ENCODE measurements at places on chromosomes 16 and 17.

DNA sequence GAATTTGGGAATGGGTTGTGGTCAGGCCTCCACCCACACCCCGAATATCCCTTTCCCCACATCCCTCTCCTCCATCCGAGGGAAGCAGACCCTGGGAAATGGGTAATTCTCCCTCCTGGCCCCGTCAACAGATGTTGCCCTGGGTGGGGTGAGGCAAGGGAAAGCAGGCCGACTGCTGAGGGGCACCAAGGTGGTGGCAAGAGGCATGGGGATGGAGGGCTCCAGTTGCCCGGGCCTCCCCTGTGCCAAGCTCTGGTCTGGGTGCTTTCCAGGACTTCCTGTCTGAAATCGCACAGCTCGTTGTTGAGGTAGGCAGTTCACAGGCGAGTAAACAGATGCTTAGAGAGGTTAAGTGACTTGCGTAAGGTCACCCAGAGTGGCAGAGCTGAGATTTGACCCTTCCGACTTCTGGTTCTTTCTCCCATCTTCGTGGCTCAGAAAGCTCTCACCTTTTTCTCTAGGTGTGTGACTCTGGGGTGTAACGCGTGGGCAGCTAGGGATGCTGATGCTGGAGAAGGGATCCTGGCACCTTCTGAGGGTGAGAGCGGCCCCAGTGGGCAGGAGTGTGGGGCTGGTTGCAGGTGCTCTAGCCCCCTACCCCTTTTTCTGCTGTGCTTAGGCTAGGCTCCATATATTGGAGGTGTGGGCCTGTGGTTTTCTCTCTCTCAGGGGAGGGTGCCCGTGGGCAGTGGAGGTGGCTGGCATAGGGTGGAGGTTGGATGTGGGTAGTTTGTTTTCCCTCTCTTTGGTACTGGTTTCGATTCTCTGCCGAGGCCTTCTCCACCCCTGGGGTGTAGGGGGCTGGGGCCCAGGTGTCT lies 17.2 kb downstream of the RARA start:
- DNase-seq = no peak

GRCh38 chr16:52453644-52454043 lies 93.3 kb downstream of the TOX3 start:
- DNase-seq = no peak

DNA sequence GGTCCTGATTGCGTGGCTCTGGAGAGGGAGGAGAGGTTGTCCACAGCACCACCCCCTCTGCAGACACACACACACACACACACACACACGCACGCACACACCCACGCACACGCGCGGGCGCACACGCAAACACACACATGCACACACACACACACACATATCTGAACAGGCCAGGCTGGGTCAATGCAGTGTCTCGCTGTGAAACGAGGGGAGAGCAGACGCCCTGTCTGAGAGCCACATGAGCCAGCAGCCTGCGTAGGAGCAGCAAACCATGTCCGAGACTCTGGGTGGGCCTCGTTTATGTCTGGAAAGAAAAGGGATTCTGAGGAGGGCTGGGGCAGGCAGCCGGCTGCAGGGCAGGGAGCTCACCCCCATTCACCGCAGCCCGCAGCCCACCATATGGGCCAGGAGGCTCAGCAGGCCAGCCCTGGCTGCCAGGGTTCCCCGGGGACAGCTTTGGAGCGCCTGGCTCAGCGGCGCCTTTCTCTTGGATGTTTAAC lies 93.3 kb upstream of the TNRC6C start:
- DNase-seq = no peak

- no peak for DNase-seq
These were observed 38.2 kb upstream of the IL21R start for GRCh38 chr16:27363797-27364196.

DNA sequence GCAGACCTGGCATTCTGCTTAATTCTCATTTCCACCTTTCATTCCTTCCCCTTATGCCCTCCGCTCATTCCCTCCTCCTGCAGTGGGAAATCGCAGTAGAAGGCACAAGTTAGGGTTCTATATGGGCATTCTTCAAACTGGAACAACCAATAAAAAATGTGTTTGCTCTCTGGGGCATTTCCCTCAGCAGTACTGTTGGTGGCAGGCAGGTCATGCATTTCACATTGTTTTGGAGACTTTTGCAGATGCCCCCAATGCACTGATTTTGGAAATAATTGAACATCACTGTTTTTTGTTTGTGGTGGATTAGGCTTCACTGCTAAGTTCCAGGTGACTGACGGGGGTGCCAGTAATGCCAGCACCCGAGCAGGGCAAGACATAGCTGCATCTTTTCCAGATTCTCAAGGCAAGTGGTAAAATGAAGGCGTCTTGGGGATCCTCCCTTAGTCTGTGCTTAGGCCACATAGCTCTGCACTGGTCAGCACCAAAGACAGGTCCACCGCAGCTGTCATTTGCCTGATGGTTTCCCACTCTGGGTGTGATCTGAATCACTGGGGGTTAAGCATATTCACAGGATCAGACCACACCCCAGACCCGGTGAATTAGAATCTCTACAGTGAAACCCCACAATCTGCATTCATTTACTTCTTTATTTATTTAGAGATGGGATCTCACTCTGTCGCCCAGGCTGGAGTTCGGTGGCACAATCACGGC lies 304.5 kb downstream of the CPPED1 start:
- DNase-seq = no peak

GRCh38 chr16:31333686-31334649 lies 21.0 kb upstream of the ITGAX start:
- no peak for DNase-seq

DNA sequence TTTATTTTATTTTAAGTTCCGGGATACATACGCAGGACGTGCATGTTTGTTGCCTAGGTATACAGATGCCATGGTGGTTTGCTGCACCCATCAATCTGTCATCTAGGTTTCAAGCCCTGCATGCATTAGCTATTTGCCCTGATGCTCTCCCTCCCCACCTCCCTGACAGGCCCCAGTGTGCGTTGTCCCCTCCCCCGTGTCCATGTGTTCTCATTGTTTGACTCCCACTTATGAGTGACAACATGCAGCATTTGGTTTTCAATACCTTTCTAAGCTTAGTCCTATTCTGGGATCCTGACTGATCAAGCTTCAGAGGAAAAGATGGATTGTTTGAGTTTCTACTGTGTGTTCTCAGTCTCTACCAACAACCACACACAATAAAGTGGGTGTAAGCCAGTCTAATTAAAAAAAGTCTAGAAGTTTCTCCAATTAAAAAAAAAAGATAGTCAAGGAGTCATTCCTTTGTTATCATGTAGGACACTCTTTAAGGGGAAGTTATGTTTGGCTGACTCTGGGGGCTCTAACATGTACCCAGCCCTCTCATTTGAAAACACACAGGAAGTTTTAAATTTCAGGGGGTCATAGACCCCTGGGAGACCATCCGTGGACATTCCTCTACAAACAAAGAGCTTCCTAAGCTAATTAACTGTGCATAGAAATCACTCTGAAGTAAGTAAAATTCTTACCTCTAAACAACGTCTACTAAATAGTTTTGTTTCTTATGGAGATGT lies 66.3 kb upstream of the ADAMTS18 start:
- no peak for DNase-seq

- DNase-seq = no peak
These were observed 134.3 kb downstream of the CCT6B start for GRCh38 chr17:34827008-34827407.

DNA sequence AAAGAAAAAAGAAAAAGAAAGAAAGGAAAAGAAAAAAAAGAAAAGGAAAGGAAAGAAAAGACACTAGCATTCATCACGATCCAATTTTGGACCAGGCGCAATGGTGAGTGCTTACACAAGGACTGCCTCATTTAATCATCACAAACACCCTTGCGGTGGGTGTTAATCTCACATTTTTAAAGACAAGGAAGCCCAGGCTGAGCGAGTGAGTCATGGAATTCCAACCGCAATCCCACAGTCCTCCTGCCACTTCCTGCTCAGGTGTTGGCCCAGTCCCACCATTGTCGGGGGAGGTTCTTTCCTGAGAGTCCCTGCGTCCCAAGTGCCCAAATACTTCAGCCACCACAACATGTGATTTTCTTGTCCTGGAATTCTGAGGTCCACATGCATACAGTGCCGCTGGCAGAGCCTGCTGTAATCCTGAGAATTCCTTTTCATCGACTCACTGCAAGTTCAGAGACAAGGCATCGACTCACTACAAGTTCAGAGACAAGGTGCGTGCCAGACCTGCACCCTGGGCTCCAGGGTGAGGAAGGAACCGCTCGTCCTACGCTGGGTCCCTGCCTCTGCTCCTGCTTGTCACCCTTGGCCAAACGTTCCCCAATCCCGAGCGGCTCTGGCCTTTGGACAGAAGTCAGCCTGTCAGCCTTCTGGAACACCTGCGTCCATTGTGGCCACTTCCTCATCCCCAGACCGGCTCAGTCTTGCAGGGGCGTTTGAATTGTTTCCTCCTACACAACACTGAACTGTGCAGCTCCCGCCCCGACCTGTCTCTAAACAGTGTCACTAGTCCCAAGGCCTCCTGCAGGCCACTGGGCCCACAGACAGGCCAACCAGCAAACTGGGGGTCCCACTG lies 5.8 kb downstream of the ZG16B start:
- DNase-seq = peak; percentile 100

- no peak for DNase-seq
These were observed 2.6 kb upstream of the ITGAD start for GRCh38 chr16:31390504-31391041.

DNA sequence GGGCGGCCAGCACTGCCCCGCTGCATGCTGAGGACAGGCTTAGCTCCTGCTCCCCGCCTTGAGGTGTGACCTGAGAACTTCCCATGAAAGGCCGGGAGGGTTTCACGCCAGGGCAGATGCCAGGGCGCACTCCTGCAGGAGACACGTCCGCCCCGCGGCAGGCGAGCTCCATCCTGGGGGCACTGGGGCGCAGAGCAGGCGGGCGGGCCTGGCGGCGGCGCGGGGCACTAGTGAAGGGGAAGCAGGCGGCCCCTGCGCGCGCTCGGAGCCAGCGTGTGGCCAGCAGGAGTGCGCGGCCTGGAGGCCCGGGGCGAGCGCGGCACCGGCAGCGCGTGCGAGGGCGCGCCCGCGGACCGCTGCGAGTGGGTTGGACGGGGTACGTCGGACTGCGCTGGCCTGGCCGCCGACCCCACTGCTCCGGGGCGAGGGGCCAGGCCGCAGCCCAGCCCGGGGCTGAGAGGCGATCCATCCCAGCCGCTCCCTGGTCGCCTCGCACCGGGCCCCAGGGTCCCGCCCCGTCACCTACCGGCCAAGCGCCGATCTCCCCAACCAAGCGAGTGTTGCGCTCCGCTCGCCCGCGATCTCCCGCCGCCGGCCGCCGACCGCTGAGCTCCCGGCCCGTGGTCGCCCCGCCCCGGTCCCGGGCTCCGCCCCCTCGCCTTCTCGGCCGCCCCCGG lies at the start of gene MAP3K14:
TSS of gene MAP3K14 (minus strand) at position 587 of the 677 bp plus-strand sequence. CDS start 26,275 bp downstream, outside the sequence.
- peak; percentile 57 for DNase-seq

DNA sequence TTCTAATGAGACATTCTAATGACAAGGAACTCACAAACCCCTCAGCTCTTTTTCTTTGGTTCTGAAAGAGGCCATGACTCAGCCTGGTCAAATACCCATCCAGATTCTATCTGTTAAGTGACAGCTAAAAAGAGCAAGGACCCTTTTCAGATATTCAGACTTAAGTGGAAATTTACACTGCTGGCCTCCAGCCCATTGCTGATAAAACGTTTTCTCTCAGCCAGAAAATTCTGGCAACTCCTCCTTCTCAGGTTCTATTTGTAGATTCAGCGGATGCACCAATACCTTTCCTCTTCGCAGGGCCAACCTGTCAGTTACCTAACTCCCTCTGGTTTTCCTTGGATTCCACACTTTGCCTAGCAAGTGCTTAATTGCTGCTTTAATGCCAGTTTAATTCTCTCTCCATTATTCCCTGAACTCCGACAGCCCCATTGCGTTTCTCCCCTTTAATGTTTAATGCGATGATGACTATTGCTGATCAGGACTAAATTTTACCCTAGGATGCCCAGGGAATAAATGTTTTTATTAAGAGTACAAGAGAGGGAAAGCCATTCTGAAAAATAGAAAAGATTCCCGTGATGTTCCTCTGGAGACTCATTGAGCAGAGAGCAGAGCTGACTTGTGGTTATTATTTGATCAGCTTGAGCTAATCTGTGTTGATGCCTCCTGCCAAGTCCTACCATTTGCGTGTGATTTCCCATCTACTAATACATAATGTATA lies 35.9 kb upstream of the TOM1L1 start:
- DNase-seq = no peak

- peak; percentile 75 for DNase-seq
These were observed 1.3 kb upstream of the MPG start for GRCh38 chr16:76535-77272.

GRCh38 chr17:77884019-77884418 lies 74.5 kb upstream of the TNRC6C start:
- DNase-seq = peak; percentile 26

DNA sequence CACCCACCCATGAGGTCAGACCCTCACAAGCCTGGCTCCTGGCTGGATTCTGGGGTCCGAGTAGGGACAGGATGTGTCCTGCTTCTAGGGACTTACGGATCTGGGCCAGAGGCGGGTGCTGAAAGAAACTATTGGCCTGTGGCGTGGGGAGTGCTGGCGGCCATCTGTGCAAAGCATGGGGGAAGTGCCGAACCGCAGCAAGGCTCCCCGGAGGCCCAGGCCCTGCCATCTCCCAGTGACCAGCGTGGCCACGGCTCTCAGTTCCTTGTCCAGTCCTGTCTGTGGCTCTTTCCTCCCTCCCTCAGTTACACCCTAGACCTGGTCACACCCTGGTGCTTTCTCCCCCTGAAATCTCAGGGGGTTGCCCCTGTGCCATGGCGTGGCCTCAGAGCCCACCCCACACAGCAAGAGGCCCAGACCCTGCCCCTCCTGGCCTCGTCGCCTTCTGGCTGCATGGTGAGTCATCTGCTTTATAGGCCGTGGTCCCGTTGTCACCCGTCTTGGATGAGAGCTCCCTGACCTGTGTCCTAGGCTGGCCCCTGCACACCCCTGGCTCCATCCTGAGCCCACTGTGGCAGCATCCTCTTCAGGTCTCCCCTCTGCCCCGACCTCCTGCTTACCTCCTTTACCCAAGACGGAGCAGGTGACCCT lies 54.5 kb downstream of the PRMT7 start:
- DNase-seq = no peak
